ENCODE measurements at places on chromosomes 1 and 21.
A peak's percentile ranks its signal among the peaks of the same experiment; 100 is the strongest.

GRCh38 chr1:59604191-59604590 is 210.6 kb upstream of the HOOK1 start:
- no peak for DNase-seq

GRCh38 chr1:25705699-25706098 is 89.1 kb downstream of the MAN1C1 start:
- no peak for DNase-seq

DNA sequence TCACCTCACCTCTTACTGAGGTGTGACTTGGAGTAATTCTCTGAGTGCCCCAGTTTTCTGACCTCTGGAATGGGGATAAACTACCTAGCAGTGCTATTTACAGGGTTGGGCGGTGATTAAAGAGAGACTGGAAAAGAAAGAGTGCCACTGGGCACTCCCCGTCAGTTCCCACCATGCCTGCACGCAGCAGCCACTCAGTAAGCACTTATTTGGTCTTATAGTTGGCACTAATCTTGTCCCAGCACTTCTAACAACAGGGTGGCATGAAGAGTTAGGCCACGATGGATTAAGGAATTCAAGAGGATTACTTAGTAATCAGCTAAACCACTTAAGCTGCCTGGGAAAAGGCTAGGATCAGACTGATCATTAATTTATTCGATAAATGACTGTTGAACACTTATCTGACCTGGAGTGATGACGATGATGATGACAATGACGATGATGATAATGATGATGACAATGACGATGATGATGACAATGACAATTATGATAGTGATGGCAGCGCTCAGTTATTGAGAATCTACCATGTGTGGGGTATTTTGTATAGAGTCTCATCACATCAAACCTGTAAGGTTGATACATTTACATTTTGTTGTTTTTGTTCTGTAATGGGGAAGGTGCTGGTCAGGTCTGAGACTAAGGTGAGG is 5.4 kb downstream of the CITED4 start:
- DNase-seq = no peak

GRCh38 chr1:27614625-27615344 is 10.8 kb upstream of the AHDC1 start:
- DNase-seq = peak; percentile 62

All from WTC11 (cell line).